Right hindlimb (tissue), 1 donor: ENCODE measurements at places on chromosomes 12 and 14.

DNA sequence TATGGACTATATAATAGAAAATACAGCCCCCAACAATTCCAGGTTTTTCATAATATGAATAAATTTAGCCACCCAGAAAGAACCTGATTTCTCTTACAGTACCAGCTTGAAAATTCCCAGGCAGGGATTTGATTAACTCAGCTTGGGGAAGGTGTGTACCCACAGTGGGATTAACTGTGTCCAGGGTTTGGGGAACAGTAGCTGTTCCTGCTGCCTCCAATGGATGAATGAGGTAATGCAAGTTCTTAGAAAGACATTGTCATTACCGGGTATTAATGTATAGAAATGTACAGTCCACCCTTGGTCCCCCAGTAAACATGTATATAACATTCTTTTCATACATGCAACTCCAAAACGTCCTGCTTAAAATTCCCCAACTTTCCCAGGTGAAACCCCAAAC, 115.6 kb downstream of the LRIG3 start:
- no peak for DNase-seq

DNA sequence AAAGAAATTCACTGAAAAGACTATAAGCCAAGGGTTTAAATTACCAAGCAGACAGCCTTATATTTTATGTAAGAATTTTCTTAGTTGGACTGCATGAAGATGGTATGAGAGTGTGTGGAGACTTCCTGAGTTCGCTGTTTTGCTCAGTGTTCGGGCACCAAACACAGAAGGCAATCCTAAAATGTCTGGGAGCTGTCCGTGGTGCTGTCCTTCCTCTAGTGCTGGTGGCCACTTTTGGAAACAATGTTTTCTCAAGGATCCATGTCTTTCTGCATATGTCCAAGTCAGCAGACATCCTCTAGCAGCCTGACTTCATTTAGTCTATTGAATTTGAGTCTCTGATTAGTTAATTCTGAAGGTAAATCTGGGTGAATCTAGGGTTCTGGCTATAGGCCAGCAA, 135.8 kb downstream of the SLC8A3 start:
- peak; percentile 41 for DNase-seq

DNA sequence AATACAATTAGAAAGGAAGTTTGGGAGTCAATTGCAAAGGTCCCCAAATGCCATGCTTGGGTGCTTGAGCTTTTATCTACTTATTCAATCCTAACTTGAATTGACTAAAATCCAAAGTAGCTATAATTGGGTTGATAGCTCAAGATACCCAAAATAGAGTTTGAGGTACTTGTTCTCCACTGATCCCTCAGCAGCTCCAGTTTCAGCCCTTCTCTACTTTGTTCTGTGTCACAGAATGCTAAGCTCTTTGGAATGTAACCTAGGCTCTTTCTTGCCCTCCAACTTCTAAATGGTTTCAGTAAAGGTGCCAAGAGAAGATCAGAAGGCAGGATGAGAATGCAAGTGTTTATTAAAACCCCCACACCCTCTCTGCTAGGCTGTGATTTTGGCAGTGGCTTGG, 251.4 kb upstream of the CLEC14A start:
- no peak for DNase-seq

DNA sequence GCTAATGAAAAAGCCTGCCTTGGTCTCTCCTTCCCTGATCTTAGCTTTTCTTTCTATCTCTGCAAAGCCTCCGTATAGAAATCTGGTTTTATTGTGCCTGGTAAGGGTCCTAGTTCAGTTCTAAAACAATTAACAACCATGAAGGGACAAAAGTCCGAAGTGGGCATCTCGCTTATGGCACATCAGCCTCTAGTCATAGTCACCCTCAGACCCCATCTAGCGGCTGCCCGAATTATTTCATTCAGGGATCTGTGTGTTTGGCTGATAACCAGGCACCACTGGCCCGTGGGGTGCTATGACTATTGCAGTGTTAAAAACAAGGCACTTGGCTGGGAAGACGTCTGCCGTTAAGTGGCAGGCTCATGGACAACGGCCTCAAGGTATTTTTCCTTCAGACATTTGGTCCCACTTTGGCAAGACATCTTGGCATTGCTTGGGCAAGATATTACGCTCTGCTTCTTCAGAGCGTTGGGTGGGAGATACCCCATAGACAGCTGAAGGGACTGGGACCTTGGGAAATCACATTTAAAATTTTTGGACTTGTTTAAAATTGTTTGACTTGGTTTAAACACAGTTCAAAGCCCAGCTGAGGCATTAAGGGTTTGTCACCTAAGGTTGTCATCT, 87.1 kb downstream of the SINHCAF start:
- DNase-seq, result peak; percentile 66

DNA sequence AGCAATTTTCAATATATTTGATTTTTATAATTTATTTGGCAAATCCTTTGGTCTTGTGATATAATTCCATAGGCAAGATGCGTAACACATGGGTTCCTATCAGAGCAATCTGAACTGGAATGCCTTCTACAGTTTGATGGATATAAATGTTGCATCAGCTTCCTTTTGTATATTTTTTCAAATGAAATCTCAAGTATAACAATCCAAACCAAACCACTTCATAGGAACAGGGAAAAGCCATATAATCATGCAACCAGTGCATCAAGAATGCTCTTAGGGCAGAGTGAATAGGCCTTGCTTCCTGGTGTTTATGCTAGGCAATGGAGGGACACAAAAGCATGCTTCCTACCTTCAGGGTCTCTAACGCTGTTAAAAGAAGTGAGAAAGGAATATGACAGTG, 34.5 kb downstream of the EFCAB11 start:
- DNase-seq, result no peak

GRCh38 chr14:93007225-93007997, 84.5 kb downstream of the CHGA start:
- no peak for DNase-seq

GRCh38 chr14:103391048-103391447, 5.8 kb downstream of the MARK3 start:
- no peak for DNase-seq

DNA sequence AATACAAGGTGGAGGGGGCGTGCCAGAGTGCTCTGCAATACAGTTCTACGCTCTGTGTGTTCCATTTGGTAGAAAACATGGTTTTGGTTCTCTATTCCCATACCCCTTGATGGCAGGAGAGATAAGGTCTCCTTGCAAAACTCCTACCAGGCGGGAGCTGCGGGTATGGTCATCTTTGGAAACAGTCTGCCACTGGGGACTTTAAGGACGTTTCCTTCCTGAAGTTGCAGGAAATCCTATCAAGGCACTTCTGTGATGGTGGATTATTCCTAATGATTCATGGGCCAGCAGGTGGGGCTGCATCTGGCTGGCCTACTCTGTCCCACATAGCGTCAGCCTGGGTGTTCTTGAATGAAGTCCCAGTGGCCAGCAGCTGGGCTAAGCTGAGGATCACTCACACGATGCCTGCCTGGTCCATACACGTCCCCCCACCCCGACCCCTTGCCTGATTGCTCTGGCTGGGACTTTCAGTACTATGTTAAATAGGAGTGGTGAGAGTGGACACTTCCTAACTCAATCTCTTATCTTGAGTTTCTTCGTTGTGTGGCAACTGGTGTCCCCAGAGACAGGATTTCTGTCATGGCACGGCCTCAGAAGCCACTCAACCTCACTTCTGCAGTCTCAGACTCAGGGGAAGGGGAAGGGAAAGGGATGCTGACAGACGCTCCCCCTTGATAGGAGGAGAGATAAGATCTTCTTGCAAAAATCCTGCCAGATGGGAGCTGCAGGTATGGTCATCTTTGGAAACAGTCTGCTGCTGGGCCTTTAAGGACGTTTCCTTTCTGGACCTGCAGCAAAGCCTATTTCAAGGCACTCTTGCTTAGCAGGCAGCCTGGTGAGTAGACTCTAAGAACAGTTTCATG, 61.0 kb upstream of the FKBP4 start:
- peak; percentile 24 for DNase-seq

GRCh38 chr12:91577586-91578539, 395.2 kb upstream of the DCN start:
- no peak for DNase-seq

- DNase-seq, result no peak
These were observed 234.3 kb downstream of the EFCAB11 start for GRCh38 chr14:89720076-89720687.

- DNase-seq, result no peak
These were observed 1.7 kb upstream of the LAG3 start for GRCh38 chr12:6770600-6770999.

DNA sequence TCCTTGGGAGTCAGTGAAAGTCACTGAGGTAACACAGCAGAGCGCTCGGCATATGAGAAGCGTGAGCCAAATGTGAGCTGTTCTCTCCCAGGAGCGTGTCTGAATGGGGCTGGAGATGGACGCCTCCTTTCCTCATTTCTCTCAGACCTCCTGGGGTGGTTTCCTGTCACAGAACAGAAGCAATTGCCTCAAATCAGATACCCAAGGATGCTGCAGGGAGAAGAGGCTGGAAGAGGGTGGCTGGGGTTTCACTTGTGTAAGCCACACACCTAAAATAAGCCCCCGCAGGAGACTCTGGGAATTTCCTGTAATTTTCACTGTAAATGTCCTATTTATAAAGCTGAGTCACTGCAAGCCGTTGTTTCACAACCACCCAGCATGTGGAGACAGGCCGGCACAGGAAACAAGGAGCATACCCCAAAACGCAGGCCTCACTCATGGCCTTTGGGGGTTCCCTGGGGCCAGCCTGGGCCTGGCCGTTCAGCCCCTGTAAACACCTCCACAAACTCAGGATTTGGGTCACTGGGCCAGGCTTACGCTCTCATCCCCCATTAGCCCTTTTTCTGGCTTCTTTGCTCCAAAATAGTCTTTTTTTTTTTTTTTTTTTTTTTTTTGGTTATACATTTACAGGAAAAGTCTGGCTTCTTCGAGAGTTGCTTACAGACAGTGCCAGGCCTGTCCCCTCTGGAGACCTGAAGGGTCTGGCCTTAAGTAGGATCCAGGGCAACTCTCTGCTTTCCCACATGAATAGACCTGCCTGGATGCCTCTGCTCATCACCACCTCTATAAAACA, 55.3 kb downstream of the VCPKMT start:
- DNase-seq, result peak; percentile 71

- DNase-seq, result no peak
These were observed 20.7 kb downstream of the PELI2 start for GRCh38 chr14:56138928-56139327.

- DNase-seq, result no peak
These were observed 29.9 kb downstream of the ANO4 start for GRCh38 chr12:100824476-100824875.

DNA sequence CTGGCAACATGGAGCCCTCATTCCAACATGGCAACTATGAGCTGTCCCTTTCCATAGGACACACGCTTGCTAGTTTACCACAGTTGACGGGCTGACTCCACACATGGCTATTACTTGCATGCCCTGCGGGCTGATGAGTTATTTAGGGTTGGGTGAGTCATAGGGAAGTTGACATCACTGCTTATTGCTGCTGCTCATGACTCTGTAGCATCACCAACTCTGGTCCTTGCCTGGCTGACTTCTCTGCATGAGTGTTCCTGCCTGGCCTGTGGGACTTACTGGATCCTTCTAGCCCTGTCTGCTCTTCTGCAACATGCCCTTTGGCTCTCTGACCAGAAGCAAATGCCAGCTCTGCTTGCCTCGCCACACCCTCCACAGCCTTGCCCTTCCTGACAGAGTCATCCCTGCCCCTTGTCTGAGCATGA, 199.5 kb downstream of the ANO6 start:
- DNase-seq, result no peak

GRCh38 chr12:112798048-112798760, 6.7 kb downstream of the RPH3A start:
- DNase-seq, result no peak

DNA sequence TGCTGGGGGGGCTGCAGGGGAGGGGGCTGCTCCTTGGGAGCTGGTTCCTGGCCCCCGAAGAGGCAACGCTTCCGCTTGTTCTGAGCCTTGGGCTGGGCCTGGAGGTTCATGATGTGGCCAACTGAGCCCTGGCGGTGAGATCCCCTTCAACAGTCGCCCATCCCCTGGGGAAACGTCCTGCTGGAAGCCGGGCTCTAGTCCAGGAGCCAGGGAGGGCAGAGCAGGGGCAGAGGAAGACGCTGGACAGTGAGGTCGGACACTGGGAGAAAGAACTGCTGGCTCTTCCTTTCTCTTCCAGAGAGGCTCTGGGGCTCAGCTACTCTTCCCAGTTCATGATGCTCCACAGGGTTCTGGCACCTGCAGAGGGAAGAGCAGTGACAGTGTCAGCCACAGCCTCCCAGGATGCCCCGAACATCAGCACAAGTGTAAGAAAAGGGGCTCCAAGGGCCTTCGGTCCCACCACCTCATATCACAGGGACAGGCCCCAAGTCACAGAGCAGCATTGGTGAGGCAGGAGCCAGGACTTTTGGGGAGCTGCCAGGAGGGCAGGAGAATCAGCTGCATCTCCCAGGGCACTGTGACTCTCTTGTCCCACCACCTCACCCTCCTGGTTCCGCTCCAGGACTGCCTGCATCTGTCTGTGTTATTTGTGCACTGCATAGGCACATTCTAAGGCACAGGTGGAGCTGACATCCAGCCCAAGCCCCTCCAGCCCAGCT, 25.9 kb upstream of the PNMA1 start:
- no peak for DNase-seq

GRCh38 chr12:3557116-3557697, 66.2 kb downstream of the PRMT8 start:
- DNase-seq, result no peak

DNA sequence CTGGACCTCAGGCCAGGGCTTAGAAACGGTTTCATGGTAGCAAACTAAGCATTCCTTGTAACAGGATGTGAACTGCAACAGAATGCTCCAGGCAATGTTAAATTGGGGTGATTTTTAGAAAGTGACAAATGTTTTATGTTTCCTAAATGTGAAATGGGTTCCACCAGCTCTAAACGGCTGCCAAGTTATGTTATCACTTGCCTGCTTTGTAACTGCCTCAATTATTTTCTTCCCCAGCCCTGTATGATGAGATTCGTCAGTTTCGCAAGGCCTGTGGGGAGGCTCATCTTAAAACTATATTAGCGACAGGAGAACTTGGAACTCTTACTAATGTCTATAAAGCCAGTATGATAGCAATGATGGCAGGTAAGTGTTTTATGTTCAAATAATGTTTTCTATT, 70.9 kb downstream of the DERA start:
- DNase-seq, result no peak

DNA sequence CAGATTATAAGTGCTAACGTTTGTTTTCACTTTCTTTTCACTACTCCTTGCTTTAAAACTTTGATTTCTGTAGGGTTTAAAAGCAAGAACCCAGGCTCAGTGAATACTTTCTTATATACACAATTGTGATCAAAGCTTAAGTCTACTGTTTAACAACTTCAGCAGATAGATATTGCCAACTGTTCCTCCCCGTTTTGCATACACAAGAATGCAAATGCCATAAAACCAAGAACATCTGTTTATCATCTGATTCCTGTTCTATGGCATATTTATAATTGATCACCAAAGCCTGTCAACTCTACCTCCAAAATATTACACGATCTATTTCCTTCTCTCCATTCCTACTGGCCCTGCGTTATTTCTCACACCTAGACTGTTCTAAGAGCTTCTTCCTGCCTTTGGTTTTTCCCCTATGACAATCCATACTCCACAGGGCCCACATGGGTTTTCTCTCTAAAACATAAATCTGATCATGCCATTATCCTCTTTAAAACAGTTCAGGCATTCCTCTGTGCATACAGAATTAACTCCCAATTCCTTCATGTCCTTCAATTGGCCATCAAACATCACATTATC, 15.9 kb downstream of the MED13L start:
- no peak for DNase-seq
